ENCODE measurements at places on chromosomes 3 and 15.

- no peak for DNase-seq
These were observed 231.9 kb upstream of the TBC1D5 start for GRCh38 chr3:17974206-17974841.

- DNase-seq, result no peak
These were observed 94.9 kb downstream of the MEX3B start for GRCh38 chr15:81950841-81951414.

GRCh38 chr15:62250186-62250585 is 85.1 kb upstream of the C2CD4B start:
- DNase-seq, result no peak

DNA sequence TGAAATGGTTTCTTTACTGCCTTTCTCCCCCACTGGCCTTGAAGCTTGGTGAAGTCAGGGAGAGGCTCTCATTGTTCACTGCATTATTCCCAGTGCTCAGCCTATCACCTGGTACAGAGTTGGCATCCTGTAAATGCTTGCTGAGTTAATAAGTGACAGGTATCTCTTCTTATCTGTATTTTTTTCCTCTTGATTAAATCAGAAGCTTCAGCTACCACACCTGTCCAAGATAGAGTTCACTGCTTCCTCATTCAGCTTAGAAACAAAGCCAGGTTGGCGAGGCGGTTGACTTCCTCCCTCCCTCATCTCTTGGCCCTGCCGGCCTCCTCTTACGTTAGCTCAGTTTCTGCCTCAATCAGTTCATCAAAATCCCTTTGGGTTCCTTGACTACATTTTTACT is 142.8 kb downstream of the LIPC start:
- no peak for DNase-seq

DNA sequence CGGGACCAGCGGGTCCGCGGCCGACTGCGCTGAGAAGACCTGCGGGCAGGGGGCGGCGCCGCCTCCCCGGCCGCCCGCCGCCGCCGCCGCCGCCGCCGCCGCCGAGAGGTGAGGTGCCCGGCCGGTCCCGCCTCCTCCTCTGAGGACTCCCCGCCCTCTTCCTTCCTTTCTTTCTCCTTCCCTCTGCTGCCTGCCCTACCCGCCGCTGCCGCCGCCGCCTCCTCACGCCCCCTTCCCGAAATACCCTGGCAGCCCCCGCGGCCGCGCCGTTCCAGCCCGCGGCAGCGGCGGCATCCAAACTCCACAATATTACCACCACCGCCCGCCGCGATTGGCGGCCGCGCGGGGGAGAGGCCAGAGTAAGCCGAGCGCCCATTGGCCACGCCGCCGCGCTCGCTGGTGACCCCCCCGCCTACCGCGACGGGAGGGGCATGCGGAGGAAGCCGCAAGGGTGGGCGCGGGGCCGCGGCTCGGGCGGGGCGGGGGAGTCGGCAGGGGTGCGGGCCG is 61.8 kb upstream of the ANKRD28 start:
- peak; percentile 66 for DNase-seq

- no peak for DNase-seq
These were observed 3.0 kb downstream of the CFAP20DC start for GRCh38 chr3:59046839-59047238.

- no peak for DNase-seq
These were observed 8.4 kb upstream of the CHRNA3 start for GRCh38 chr15:78629031-78629715.

DNA sequence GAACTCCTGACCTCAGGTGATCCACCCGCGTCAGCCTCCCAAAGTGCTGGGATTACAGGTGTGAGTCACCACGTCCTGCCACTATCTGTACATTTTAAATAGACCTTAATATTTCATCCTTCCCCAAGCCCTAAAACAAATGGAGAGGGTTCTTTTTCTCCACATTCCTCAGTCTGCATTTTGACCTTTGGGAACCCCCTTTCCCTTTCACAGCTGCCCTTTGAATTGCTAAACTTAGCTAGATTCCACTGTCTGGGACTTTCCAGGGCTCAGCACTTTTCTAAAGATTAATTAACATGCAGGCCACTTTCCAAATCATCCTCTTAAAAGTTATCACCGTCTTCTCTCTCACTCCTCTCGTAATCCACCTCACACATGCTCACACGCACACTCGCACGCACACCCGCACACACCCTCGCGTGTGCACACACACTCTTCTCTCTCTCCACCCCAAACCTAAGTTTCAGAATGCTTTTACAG is 124.2 kb downstream of the TMCO5A start:
- no peak for DNase-seq

GRCh38 chr3:42535981-42536784 is 33.7 kb downstream of the VIPR1 start:
- DNase-seq, result peak; percentile 55

DNA sequence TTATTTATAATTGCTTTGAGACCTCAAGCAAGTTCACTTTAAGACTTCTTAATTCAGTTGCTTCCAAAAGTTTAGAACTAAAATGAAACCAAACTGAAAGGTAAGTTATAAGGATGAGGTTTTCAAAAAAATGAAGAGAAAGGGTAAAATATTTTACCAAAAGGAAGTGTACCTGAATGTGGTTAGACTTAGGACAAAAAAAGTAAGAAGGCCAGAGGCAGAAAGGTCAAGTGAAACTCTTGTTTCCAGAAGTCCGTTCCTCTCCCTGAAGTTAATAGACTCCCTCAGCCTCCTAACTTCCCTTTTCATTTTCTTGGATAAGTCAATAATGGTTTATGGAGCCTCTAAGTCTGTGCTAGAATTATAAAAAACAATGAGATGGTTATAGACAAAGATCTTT is 16.6 kb downstream of the BTLA start:
- DNase-seq, result no peak

DNA sequence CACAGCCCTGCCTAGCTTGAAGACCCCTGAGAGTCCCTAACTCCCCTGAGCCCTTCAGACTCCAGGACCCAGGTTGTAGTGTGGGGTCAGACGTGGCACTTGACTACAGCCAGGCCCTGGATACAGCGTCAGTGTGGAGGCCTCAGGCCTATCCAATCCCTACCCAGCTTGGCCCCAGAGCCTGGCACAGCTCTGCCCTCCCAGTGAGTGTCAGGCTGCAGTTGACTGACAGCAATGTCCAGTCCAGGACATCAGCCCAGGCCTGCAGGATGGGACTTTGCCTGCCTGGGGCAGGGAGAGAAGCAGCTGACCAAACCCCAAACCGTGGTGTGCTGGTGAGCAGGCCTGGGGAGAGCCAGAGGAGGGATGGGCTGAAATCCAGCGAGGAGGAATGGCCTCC is 27.3 kb downstream of the KLF13 start:
- DNase-seq, result no peak

DNA sequence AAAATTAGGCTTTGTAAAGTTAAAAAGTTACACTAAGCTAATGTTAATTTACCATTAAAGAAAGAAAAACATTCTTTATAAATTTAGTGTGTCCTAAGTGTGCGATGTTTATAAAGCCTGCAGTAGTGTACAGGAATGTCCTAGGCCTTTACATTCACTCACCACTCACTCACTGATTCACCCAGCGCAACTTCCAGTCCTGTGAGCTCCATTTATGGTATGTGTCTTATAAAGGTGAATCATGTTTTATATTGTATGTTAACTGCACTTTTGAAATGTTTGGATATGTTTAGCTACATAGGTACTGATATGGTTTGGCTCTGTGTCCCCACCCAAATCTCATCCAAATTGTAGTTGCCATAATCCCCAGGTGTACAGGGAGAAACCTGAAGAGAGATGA is 549.7 kb upstream of the EPHA6 start:
- DNase-seq, result no peak

DNA sequence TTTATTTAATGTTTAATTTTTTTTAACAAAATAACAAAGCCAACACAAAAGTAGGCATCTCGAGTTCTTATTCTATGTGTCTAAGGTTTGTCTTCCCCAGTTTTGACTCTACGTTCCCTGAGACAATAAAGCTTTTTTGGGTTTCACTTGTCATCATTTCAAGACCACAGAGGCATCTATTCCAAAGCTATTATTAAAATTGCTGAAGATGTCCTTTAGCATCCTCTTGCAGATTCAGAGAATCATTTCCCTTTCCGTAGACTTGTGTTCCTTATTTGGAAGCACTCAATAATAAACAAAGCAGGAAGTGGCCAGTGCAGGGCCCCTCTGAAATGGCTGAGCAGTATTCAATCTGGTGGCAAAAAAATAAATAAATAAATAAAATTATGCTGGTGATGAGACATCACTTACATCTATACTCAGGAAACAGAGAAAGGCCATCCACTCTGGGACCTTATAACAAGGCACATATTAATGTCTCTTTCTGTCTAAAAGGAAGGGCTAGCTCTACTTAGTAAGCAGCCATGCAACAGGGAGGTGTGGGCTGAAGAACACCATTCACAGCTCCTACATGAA is 362.3 kb downstream of the WDR72 start:
- DNase-seq, result no peak

GRCh38 chr15:60399931-60400330 is 2.1 kb upstream of the ANXA2 start:
- DNase-seq, result no peak

GRCh38 chr3:66303491-66303901 is 82.7 kb downstream of the SLC25A26 start:
- DNase-seq, result peak; percentile 77

DNA sequence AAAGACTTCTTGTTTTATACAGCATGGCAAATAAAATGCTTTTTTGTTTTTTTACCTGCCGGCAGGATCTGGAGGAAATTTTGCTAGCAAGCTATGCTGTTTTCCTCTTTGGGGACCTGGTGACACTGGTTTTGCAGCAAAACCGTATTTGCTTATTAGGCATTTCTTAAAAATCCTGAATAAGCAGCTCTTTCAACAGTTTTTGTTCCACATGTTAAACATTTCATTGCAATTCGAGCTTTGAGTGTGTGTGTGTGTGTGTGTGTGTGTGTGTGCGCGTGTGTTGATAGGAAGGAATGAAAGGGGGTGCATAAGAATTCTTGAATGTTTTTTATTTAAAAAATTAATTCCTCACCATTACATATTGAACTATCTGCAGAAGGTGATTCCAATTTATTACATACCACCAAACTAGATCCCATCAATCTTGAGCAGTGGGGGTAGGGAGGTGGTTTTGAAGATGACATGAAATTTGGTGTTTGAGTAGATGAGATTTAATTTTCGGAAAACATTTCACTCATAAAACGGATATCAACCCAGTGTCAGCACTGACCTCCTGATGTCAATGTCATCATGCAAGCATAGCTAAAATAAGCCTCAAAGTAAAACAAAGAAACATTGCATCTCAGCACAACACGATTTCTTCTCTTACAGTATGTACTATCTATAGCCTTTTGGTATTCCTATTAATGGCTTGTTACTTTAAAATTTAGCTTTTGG is 17.3 kb downstream of the ZBTB38 start:
- DNase-seq, result no peak

GRCh38 chr3:62529230-62529629 is 155.9 kb upstream of the FEZF2 start:
- DNase-seq, result no peak

GRCh38 chr3:126557415-126557745 is 1.4 kb downstream of the C3orf22 start:
- no peak for DNase-seq

DNA sequence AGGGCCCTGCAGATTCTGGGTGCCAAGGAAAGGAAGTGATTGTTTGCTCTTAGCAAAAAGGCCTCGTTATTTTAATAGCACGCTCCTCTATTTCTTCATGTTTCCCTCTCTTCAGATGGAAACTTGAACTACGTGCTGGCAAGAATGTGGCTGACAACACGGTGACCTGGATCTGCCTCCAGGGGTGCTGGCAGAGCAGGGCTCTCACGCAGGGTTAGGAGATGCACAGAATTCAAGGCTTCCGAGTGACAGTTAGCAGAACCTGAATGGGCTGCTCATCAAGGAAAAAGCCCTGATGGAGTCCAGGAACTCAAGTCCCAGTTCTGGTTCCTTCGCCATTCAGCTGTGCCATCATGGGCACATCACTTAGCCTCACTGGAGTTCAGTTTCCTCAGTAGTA is 22.7 kb downstream of the CYP19A1 start:
- no peak for DNase-seq

Measured in CD4-positive, alpha-beta T cell treated with Interleukin-4 for 1 hour (primary cell).